ENCODE measurements at places on chromosomes 13 and 19.

DNA sequence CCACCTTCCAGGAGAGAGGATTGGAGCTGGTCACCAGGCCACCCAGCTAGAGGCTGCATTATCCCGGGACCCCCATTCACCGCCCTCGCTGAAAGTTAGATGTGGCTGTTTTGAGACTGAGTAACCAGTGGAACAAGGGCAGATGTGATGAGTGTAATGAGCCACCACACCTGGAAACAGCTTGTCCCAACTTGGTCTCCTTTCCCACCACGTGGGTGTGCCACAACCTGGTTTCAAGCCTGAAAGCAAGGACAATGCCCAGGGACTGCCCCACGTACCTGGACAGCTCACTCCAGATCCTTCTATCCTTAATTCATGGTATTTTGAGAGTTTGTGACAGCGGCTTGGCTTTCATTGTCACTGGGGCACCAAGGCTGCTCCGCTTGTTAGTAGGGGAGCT is 7.0 kb downstream of the LGI4 start:
- no peak for DNase-seq

GRCh38 chr19:11446652-11447301 is 11.3 kb downstream of the PRKCSH start:
- DNase-seq = peak; percentile 35

DNA sequence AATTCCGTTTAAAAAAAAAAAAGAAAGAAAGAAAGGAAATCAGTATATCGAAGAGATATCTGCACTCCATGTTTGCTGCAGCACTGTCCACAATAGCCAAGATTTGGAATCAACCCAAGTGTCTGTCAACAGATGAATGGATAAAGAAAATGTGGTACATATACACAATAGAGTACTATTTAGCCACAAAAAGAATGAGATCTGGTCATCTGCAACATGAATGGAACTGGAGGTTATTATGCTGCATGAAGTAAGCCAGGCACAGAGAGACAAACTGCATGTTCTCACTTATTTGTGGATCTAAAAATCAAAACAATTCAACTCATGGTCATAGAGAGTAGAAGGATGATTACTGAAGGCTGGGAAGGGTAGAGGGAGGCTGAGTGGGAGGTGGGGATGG is 16.3 kb downstream of the ZNF565 start:
- DNase-seq = no peak

GRCh38 chr13:23877286-23877685 is 11.9 kb downstream of the MIPEP start:
- no peak for DNase-seq

DNA sequence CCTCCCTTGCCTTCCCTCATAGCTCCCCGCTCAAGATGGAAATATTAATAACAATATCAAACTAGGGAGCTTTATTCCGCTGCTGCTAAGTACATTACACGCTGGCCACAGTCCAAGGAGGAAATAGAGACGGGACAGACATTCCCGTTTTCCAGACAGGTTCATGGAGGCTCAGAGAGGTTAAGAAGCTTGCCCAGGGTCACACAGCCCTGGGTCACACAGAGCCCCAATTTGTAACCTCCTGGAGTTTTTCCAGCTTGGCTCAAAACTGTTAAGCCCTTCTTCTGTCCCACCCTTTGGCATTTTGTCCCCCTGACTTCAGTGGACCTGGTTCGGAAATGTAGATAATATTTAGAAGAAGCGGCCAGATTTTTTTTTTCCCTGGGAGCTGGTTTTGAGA is 2.0 kb downstream of the BICRA start:
- DNase-seq = no peak

DNA sequence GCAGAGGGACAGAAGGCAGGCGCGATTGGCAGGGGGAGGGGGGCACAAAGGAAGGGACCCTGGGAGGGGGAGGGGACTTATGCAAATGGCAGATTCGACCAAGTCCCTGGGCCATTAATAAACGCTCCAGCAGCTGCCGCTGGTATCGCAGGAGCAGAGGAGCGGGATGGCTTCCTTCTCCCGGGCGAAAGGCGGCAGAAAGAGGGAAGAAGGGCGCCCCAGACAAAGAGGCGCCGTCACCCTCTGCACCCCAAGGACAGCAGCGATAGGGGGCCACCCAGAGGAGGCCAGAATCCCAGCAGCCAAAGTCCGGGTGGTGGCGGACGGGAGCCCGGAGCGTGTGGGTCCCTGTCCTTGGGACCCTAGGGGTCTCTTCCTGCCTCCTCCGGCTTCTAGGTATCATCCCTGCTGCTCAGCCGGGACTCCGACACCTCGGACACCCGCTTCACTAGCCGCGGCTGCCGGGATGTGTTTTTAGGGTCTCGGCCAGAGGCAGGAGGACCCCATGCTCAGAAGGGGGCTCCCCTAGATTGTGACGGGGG is 1.9 kb downstream of the PTPRS start:
- no peak for DNase-seq

- DNase-seq = no peak
Measured at GRCh38 chr19:16023146-16023915, 53.0 kb upstream of the TPM4 start.

GRCh38 chr13:106118050-106118449 is 417.4 kb downstream of the EFNB2 start:
- DNase-seq = no peak

All from CD4-positive, alpha-beta T cell treated with Interleukin-2 at 100 ng/mL for 4 hours (primary cell).